ENCODE measurements at places on chromosomes 2 and 18.

- DNase-seq: no peak
Observed at GRCh38 chr2:57760381-57760801, 286.2 kb upstream of the VRK2 start.

GRCh38 chr18:49856496-49856895 is 43.2 kb upstream of the ACAA2 start:
- no peak for DNase-seq

GRCh38 chr2:111664275-111664850 is 219.6 kb downstream of the ANAPC1 start:
- no peak for DNase-seq

DNA sequence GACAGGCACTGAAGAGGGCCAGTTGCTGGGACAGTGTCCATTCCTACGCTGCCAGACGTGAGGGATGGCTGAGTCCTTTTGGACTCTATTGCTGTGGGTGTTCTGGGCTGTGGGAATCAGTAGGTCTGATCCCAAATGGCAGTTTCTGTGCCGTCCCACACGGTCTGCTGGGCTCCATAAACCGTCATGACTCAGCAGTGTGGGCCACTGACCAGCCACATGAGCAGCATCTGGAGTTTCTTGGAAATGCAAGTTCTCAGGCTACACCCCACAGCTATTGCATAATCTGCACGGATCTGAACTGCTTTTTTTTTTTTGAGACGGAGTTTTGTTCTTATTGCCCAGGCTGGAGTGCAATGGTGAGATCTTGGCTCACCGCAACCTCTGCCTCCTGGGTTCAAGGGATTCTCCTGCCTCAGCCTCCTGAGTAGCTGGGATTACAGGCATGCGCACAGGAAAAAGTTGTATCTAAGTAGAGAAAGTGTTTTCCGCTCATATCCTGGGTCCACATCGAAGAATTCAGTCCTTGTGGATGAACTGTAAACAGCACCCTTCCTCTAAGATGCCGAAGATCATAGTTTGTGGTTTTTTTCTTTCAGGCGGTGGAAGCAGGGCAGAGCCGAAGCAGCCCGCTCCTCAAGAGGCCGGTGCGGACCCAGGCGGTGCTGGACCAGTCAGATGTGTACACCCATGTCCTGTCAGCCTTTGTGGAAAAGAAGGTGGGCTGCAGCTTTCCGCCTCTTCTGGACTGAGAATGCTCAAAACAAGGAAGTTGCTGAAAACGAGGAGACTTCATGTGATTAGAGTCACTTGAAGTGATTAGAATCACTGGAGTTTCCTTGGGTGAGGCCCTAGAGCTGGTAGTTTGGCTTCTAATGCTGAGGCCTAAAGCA is 25.5 kb downstream of the RMC1 start:
- no peak for DNase-seq

GRCh38 chr2:234719116-234719716 is 222.3 kb upstream of the ARL4C start:
- no peak for DNase-seq

DNA sequence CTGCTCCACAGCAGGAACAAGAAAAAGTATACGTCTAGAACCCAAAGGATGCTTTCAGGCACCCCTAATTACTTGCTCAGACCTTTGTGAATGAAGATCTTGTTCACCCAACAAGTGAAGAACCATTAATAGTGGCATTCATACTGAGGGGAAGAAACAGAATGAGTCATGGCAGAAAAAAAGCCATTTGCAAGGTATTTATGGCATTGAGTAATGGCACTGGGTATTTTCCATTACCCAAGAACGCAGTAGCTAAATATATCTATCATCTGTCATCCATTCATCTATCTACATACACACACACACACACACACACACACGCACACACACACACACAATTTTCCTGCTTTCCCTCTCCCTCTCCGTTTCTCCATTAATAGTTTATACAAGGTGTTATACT is 56.4 kb upstream of the XIRP2 start:
- no peak for DNase-seq

GRCh38 chr2:218186355-218186766 is 19.6 kb upstream of the CXCR1 start:
- DNase-seq: peak; percentile 56

- no peak for DNase-seq
Observed at GRCh38 chr2:205975082-205975949, 110.7 kb downstream of the INO80D start.

- no peak for DNase-seq
Observed at GRCh38 chr2:47015206-47015605, 99.6 kb upstream of the MCFD2 start.

- DNase-seq: no peak
Observed at GRCh38 chr2:201250741-201251140, 9.6 kb upstream of the CASP8 start.

DNA sequence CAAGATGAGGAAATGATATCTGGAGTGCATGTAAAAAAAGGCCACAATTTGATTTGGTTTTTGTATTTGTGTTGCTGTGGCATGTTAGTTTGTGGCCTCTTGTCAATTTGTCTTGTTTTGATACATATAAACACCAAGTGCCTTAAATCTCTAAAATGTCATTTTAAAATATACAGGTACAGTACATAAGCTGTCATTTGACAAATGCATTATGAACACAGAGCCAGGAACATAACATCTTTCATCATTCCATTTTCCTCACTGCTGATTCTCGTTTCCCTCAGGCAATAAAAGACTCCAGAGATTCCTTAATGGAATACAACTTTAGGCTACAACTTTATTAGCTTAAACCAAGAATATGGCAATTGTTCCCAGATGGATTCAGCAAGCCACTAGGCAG is 217.5 kb downstream of the ZNF804A start:
- DNase-seq: no peak

GRCh38 chr2:218024336-218024735 is 21.5 kb upstream of the TNS1 start:
- no peak for DNase-seq

- DNase-seq: no peak
Observed at GRCh38 chr2:10141736-10142639, 19.4 kb downstream of the RRM2 start.

GRCh38 chr2:183614799-183615435 is 490.7 kb downstream of the NUP35 start:
- no peak for DNase-seq

- DNase-seq: no peak
Observed at GRCh38 chr18:25230658-25231326, 121.2 kb downstream of the ZNF521 start.

GRCh38 chr2:168685600-168686451 is 116.6 kb upstream of the NOSTRIN start:
- peak; percentile 96 for DNase-seq

DNA sequence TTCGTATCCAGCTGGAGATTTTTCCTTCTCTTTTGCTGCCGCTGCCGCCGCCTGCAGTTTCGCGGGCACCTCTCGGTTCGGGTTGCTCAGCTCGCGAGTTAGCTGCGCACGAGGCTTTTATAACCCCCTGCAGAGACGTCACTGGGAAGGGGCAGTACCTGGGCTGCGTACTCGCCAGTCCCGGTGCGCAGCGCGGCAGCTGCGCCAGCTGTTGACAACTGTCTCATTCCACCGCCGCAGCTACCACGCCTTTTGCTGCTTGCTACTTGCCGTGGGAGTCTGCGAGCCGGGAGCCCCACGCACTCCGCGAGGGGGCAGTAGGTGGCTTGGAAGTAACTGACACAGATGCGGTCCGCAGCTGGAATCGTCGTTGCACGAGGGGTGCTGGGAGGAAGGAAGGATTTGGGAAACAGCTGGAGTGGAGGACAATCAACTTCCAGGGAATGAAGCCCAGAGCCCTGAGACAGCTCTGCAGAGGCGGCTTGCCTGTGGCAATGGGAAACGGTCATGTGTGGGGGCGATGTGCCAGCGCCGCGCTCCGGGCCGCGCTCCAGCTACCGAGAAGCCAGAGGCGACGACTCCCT is at the start of gene TACR1:
TSS of gene TACR1 (minus strand) at position 93 of the 584 bp plus-strand sequence. CDS start 586 bp downstream, outside the sequence.
- DNase-seq: peak; percentile 73

DNA sequence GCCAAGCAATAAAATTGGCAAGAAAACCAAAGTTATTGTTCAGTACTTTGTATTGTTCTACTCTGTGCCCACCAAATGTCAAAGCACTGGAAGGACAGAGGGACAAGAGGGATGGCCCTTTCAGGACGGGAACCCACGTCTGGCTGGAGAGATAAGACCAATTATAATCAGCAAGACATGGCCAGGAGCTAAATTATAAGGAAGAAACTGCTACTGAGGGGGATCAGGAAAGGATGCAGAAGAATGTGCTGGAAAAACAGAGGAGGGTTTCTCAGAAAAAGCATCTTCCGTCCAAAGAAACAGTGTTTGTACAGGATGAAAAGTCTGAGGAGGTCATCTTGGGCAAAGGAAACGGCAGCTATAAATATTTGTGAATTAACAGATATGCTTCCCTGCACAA is 46.4 kb upstream of the NARS1 start:
- no peak for DNase-seq

- DNase-seq: no peak
Observed at GRCh38 chr2:127942002-127942401, 56.2 kb upstream of the AMMECR1L start.

GRCh38 chr2:168583710-168584521 is 127.8 kb downstream of the CERS6 start:
- no peak for DNase-seq

- no peak for DNase-seq
Observed at GRCh38 chr2:73886357-73886756, 6.5 kb upstream of the ACTG2 start.

- no peak for DNase-seq
Observed at GRCh38 chr2:144606466-144607095, 86.7 kb upstream of the ZEB2 start.

DNA sequence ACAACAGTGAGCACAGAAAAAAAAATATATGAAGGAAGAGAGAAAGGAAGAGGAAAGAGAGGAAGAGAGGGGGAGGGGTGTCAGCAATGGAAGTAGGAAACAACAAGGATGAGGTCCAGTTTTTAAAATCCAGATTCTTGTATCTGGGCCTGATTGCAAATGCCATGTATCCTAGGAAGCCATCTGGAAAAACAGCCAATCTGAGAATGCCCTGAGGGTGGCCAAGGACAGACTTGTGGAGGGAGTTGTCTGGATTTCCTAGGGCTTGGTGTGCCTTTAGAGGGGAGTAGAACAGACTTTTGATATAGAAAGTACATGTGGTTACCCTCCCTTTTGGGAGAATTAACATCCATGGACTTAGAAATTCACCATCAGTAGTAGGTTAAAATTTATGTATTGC is 47.1 kb downstream of the PRKCE start:
- no peak for DNase-seq

DNA sequence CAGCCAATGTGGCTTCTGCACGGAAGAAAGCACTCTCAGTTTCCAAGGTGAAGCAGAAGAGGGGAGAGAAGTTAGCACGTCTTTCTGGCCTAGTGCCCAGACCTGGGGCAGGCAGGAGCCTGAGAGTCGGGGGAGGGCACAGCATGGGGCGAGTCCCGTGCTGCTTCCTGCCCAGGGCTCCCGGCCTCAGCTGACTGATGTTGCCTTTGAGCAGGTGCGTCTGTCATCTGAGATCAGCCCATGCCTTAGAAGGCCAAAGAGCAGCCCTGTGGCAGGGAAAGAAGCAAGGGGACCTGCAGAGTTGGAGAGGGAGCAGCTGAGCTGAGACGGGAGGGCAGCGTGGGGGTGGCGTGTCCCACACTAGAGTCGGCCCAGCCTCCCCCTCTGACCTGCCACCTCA is 3.3 kb downstream of the KCNIP3 start:
- DNase-seq: no peak

DNA sequence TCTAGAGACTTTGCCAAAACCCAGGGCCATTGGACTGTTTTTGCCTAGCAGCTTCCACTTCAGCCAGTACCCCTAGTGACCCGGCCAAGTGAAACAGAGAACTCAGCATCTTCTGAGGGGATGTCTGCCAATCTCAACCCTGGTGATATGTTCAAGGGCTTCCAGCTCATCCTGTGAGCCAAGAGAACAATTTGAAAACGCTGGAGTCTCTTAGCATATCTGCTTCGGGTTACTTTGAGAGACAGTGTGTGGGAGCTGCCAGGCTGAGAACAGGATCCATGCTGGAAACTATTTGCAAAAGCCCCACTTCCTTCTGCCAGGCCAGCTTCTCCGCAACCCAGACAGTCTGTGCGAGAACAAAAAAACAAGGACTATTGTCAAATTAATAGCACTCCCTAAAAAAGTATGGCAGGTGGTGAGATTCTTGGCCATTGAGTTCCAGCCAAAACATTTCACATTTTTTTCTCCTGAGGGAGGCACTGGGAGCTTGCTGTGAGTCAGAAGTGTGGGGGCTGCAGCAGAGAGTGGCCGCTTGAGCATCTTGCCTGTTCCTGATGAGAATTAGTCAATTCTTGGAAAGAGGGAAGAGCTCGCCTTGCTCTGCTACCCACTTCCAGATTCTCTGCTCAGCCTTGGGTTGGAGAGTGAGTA is 395.6 kb upstream of the TRIB2 start:
- DNase-seq: no peak

GRCh38 chr2:9525266-9525665 is 30.4 kb downstream of the ADAM17 start:
- no peak for DNase-seq

DNA sequence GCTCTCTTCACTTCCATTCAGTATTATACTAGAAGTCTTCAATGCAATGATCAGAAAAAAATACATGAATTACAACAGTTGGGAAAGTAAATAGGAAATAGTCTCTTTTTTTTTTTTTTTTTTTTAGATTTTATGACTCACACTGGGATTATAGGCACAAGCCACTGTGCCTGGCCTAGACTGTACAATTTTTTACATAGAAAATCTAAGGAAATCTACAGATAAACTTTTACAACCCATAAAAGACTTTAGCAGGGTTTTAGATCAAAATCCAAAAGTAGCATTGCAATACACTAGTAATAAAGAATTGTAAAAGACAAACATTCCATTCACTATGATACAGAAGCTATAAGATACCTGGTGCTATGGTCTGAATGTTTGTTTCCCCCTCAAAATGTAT is 39.0 kb downstream of the CFAP221 start:
- no peak for DNase-seq

- DNase-seq: peak; percentile 68
Observed at GRCh38 chr2:164841719-164842623, at the start of gene COBLL1. Gene COBLL1, minus strand, starts transcription at chr2:164841823. Its CDS starts 627 bp downstream, at chr2:164841196.

GRCh38 chr18:55320424-55321264 is 267.3 kb downstream of the TCF4 start:
- peak; percentile 47 for DNase-seq

DNA sequence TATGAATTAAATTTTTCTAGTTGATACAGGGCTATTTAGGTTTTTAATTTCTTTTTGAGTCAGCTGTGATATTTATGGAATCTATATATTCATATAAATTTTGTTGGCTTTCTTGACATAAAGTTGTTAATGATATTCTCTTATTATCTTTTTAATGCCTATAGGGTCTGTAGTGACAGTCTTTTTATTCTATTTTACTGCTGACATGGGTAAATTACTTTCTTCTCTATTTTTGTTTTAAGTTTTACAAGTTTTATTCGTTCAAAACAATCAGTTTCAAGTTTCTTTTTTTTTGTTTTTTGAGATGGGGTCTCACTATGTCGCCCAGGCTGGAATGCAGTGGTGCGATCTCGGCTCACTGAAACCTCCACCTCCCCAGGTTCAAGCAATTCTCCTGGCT is 226.3 kb downstream of the ZRANB3 start:
- DNase-seq: no peak

- no peak for DNase-seq
Observed at GRCh38 chr2:28952836-28953211, 28.3 kb upstream of the TOGARAM2 start.

- DNase-seq: no peak
Observed at GRCh38 chr2:226124548-226125011, 675.0 kb downstream of the IRS1 start.
